Neuronal stem cell (in vitro differentiated cells): ENCODE measurements at places on chromosomes 2 and 18.
A peak's percentile ranks its signal among the peaks of the same experiment; 100 is the strongest.

DNA sequence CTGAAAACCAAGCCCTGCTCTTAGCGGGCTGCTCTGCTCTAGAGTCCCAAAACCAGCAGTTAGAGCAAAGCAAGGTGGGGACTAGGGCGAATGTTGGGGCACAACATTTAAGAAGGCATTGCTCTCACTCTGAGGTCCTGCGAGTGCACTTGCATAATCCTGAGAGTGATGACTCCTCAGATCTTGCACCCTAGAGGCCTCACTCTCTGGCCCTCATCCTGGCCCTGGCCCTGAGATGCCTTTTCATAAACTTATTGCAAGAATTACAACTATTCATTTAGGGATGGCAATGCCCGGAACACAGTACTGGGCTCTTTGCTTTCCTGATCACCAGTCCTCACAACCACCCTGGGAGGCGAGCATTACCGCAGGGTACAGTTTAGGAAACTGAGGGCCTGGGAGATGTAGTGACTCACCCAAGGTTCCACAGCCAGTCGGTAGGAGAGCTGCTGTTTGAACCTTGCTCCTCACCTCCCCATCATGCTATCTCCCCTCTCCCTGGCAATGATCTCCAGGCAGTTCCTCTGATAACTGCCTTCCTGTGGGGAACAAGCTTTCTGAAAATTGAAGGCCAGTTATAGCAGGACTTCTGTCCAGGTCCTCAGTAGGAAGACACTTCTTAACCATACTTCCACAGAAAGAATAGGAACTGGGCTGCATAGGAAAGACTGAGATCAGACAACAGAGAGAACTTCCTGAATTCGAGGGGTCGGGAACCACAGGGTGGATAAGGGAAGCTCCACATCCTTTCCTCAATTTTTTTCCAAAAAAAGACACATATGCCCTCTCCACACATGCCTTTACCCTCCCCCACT, 91.3 kb downstream of the TNS1 start:
- H3K27me3 ChIP-seq, result peaks cover 8% of the 10 kb centered on the region
- H3K36me3 ChIP-seq, result no peaks in the 10 kb centered on the region
- no peak overlapping the region for H3K27ac ChIP-seq
- DNase-seq, result no peak
- H3K4me1 ChIP-seq, result peaks cover 8% of the 10 kb centered on the region

DNA sequence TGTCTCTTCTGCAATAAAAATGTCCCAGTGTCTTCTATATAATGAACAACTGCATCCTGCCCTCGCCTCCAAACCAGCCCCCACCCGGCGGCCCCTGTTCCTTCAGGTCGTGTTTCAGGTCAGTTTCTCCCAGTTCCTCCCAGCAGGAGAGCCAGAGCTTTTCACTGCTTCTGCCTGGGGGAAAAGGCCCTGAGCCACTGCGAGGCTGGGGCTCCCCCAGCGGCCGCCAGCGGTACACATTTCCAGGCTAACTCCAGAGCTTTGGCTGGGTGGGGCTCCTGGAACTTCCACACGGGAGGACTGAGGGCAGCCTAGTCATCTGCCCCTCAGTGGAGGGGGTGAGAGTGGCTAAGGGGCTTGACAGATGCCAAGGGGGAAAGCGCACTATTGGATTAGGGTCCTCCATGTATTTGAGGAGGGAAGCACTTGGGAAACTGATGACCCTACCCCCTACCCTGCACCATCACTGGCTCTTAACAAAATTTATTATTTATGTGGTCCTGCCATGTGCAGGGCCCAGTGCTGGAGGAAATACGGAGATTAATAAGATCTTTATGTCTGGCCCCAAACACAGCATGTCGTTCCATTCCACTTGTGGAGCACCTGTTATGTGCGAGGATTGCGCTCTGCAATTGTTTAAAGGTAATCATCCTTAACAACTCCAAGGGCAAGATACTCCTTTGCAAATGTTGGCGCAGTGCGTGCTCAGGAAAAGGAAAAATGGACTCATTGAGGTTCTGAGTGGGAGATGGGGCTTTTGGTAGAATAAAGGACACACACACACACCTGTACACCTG, 17.3 kb upstream of the CYS1 start:
- H3K36me3 ChIP-seq, result no peaks in the 10 kb centered on the region
- DNase-seq, result no peak
- H3K27me3 ChIP-seq, result no peaks in the 10 kb centered on the region
- H3K4me1 ChIP-seq, result peaks cover 27% of the 10 kb centered on the region
- H3K27ac ChIP-seq, result no peak overlapping the region

DNA sequence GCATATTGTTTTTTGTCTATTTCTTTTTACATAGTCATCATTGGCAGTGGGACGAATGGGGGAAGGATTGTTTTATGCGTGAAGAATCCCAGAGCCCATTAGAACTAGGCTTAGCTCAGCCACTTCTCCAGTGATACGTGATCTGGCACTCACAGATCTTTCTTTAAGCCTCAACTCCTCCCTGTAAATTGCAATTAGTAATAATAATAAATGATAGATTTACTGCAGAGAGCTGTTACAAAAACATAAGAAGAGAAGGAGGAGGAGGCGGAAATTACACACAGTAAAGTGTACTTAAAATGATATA, 629.3 kb downstream of the NRXN1 start:
- no peak for DNase-seq
- H3K4me3 ChIP-seq, result no peak overlapping the region
- H3K27me3 ChIP-seq, result no peaks in the 10 kb centered on the region
- no peak overlapping the region for H3K27ac ChIP-seq
- no peaks in the 10 kb centered on the region for H3K36me3 ChIP-seq

GRCh38 chr2:179336782-179337534, 72.3 kb upstream of the SESTD1 start:
- H3K4me1 ChIP-seq, result peaks cover 9% of the 10 kb centered on the region
- DNase-seq, result peak; percentile 29
- no peaks in the 10 kb centered on the region for H3K27me3 ChIP-seq
- H3K4me3 ChIP-seq, result no peak overlapping the region
- no peaks in the 10 kb centered on the region for H3K36me3 ChIP-seq

DNA sequence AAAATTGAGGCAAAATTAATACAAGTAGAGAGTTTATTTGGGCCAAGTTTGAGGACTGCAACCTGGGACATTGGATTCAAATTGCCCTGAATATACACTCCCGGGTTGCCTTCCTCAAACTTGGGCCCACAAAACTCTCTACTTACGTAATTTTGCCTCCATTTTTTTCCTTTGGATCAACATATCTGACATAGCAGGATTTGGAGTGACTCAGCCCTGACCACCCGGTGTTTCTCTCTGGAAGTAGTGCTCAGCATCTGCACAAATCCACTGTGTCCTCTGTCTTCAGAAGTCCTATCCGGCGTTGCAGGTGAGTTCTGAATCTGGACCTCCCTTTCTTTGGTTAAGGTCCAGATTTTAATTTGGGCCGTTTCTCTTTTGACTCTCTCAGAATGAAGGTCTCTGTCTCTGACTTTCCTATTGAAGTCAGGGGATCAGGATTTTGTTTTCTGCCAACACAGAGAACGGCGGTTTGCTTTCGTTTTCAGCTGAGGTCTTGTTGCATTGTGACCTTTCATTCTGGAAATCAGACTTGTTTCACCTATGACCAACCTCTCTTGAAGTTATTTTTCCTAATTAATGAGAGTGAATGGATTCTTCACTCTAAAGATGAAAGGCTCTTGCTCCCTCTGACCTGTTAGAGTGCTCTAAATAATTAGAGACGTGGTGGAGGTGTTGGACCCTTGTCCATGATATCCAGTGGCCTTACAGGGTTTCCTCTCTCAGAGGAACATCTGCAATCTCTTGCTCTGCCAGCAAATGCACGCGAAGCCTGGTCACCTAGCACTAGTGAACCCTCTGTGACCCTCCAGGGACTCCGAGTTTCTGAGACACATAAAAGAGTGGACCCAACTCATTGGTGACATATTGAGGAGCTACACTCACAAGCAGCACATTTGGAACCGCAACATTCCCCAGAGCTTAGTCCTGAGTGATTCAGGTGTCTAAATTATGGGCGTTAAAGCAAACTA, 13.6 kb downstream of the TCF23 start:
- no peak overlapping the region for H3K27ac ChIP-seq
- H3K36me3 ChIP-seq, result no peaks in the 10 kb centered on the region
- no peaks in the 10 kb centered on the region for H3K27me3 ChIP-seq
- H3K4me1 ChIP-seq, result no peaks in the 10 kb centered on the region
- no peak overlapping the region for H3K4me3 ChIP-seq

DNA sequence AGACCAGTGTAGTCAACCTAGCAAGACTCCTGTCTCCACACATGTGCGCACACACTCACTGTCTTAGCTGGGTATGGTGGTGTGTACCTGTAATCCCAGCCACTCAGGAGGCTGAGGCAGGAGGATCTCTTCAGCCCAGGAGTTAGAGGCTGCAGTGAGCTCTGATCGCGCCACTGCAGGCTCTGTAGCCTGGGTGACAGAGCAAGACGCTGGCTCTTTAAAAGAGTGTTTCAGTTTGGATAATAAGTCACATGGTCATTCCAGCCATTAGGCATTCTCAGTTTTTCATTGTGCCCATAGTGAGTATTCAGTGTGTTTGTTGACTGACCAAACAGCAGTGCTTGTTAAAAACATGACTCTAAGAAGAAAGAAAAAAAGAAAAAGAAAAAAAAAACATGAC, 31.0 kb downstream of the RAB10 start:
- no peaks in the 10 kb centered on the region for H3K4me1 ChIP-seq
- H3K27ac ChIP-seq, result no peak overlapping the region
- no peak for DNase-seq

DNA sequence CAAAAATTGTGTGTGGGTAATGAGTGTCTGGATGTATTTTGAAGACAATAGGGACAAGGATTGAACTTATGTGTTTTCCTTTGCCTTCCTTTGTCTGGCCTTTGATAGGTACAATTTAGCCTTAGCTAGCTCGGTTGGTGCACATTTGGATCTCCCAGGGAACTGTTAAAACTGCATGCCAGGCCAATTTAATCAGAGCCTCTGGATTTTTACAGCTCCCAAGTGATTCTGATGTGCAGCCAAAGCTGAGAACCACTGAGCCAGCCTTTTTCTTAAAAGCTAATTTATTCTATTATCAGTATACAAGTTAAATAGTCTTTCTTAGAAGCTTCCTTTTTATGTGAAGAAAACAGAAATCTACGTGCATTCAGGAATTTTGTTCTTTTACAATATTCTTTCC, 25.0 kb downstream of the PLEK start:
- H3K4me1 ChIP-seq, result no peaks in the 10 kb centered on the region
- H3K36me3 ChIP-seq, result no peaks in the 10 kb centered on the region
- no peak for DNase-seq

GRCh38 chr2:155070489-155070888, 372.0 kb downstream of the KCNJ3 start:
- H3K27me3 ChIP-seq, result no peaks in the 10 kb centered on the region
- no peak overlapping the region for H3K4me3 ChIP-seq
- no peaks in the 10 kb centered on the region for H3K36me3 ChIP-seq

GRCh38 chr2:189870381-189871085, 86.3 kb downstream of the PMS1 start:
- no peaks in the 10 kb centered on the region for H3K4me1 ChIP-seq
- DNase-seq, result no peak
- peaks cover 7% of the 10 kb centered on the region for H3K36me3 ChIP-seq

DNA sequence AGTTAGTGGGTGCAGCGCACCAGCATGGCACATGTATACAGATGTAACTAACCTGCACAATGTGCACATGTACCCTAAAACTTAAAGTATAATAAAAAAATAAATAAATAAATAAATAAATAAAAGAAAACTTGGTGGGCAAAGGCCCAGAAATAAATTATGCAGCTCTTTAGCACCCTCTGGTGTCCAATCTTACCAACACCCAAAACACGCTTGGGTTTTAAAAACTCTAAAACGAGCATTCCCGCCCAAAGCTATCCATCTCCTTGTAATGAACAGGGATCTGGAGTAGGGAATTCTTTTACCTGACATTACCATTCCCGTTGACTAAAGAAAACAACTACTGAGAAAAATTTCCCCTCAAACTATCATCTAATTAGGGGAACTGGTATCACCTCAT, 2005.9 kb upstream of the CELF4 start:
- no peaks in the 10 kb centered on the region for H3K36me3 ChIP-seq
- no peaks in the 10 kb centered on the region for H3K4me1 ChIP-seq
- no peaks in the 10 kb centered on the region for H3K27me3 ChIP-seq
- DNase-seq, result no peak
- H3K4me3 ChIP-seq, result no peak overlapping the region

- no peaks in the 10 kb centered on the region for H3K27me3 ChIP-seq
- no peak for DNase-seq
- H3K36me3 ChIP-seq, result no peaks in the 10 kb centered on the region
- H3K4me1 ChIP-seq, result no peaks in the 10 kb centered on the region
- no peak overlapping the region for H3K27ac ChIP-seq
Observed at GRCh38 chr18:34647251-34647650, 62.8 kb upstream of the DTNA start.

DNA sequence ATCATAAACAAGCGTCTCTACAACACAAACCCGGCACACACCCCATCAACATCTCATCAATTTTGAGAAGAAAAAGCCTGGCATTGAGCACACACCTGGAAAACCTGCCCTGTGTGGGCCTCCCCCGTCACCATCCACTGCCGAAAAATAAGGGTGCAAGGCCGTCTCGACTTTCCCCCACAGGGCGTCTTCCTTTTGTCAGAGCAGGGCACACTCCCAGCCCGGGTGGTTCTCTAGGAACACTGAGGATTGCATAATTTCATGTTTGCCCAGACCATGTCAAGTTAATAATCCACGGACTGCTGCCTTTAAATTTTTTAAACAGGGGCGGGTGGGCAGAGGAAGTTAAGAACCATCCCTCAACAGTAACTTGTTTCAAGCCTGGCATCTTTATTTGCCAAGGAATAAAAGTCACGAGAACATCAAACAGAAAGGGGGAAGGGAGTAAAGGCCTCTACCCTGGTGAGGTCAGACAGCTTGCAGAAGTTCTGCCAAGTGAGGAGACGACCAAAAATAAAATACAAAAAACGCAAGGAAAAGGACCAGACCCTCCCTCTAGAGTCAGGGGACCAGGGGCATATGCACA, 2.1 kb downstream of the TFCP2L1 start:
- no peak overlapping the region for H3K4me3 ChIP-seq
- H3K27ac ChIP-seq, result no peak overlapping the region
- DNase-seq, result no peak
- H3K27me3 ChIP-seq, result peaks cover 72% of the 10 kb centered on the region
- H3K4me1 ChIP-seq, result no peaks in the 10 kb centered on the region
- H3K36me3 ChIP-seq, result no peaks in the 10 kb centered on the region
